Stimulated activated CD4-positive, alpha-beta T cell treated with anti-CD3 and anti-CD28 coated beads, Interleukin-12 subunit alpha, Interleukin-12 subunit beta, amount 100 ng/mL, for 4 hours (primary cell): ENCODE measurements at places on chromosomes 1 and 21.
A peak's percentile ranks its signal among the peaks of the same experiment; 100 is the strongest.

- no peak for DNase-seq
Measured at GRCh38 chr1:215022741-215023141, 59.8 kb upstream of the KCNK2 start.

DNA sequence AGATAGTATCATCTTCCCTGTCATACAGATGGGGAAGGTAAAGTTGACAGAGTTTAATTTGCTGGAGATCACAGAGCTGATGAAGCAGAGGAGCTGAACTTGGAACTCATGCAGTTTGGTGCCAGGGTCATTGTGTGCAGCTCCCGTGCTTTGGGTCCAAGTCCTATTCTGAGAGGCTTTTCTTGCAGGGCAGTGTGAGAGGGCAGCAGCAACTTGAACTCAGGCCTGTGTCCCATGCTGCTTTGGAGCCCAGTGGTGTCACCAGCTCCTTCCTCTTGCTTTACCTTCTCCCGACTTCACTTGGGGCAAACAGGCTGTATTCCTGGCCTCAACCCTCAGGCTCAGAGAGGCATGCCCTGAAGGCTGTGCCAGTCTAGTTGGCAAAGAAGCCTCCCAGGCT, 24.7 kb downstream of the INAVA start:
- DNase-seq, result no peak

- peak; percentile 45 for DNase-seq
Measured at GRCh38 chr1:168408884-168409283, 128.2 kb downstream of the TBX19 start.

GRCh38 chr1:164716992-164717703, 158.2 kb downstream of the PBX1 start:
- no peak for DNase-seq

- DNase-seq, result peak; percentile 36
Measured at GRCh38 chr1:198620951-198621824, 17.7 kb upstream of the PTPRC start.

DNA sequence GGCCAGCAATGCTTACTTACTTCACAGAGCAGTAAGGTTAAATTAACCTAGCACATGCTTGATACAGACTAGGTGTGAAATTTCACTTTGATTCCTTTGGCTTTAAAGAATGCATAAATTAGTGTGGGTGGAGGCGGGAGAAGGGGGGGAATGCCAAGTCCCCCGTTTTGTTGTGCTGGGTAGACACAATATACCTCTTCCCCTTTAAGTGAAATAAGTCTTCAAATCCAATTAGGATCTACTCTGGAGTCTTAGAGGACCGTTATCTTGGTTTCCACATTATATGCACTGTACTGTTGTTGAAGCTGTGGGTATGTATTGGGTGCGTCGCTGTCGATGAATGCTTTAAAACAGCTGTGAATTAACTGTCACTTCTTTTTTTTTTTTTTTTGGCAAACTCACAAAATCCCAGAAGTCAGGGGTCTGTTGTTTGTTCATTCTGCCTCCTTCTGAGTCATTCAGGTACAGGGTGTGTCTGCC, 1.6 kb upstream of the S1PR1 start:
- no peak for DNase-seq

DNA sequence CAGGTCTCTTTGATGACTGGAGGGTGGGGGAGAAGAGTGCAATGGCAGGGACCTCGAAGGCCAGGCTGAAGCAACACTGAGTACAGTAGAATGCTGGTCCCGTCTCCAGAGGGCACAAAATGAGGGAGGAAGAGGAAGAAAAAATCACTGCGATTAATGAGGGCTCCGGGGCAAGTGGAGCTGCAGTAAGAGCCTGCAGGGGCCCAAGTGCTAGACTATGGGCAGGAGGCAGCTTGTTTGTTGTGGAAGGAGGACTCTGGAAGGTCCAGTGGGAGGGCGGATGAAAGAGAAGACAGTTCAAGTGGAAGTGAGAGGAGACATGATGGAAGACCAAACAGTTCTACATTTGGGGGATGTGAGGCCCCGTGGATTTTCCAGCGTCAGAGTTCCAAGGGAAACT, 17.4 kb downstream of the TMCC2 start:
- no peak for DNase-seq

- DNase-seq, result no peak
Measured at GRCh38 chr1:71424536-71424935, 343.7 kb upstream of the ZRANB2 start.

DNA sequence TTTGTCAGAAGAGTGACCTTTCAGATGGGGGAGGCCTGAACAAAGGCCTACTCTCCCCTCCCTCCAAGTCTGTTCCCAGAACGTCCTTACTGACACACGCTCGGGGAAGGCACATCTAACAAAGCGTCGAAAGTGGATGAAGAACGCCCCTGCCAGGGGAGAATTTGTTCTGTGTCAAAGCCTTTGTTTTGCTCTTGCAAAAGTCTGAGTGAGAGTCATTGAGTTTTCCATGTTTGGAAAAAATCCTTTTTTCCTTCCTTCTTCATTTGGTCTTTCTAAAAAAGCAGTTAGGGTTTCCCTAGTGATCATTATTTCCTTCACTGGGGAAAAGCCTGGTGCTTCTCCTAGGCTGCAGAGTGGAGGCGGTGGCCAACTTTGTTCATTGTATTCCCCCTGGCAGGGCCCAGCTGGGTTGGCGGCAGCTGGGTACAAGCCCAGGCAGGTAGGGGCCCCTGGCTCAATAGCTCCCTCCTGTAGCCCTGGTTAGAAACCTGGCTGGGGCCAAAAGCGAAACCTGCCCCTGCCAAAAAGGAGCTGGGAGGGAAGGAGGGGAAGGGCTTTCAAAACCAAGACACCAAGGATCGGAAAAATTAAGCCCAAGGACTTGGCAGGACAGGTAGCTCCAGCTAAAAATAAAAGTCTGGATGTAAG, 81.1 kb downstream of the ITPKB start:
- no peak for DNase-seq

GRCh38 chr1:46605232-46605631, 1.2 kb upstream of the MKNK1 start:
- DNase-seq, result no peak

- no peak for DNase-seq
Measured at GRCh38 chr21:20424943-20425342, 573.3 kb upstream of the NCAM2 start.

GRCh38 chr1:31715087-31715872, 11.5 kb upstream of the COL16A1 start:
- peak; percentile 32 for DNase-seq

- DNase-seq, result no peak
Measured at GRCh38 chr1:77279929-77280328, 1.9 kb upstream of the AK5 start.

DNA sequence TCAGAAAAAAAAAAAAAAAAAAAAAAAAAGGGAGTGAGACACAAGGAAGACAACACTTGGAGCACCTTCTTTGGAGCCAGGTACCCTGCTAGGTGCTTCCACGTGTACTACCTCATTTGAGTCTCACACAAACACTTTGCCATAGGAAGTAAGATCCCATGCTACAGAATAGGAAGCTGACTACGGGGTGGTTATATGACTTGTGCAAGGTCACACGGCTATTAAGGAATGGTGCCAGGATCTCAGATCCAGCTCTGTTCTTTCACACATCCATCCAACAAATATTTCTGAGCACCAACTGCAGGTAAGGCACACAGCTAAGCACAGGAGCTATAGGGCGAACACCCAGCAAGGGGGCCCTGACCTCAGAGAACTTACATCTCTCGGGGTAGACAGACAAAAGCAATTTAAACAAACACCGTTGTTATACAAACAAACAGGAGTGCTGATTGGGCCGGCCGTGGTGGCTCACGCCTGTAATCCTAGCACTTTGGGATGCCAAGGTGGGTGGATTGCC, 22.4 kb downstream of the PTAFR start:
- DNase-seq, result no peak
